ENCODE measurements at places on chromosomes 12 and 14. TPM values are rescaled to one million over a fixed set of nuclear protein-coding genes. Genes with fewer than 3 reads are reported as not detected.

HEATR5A gene
- 10.0 TPM for total RNA-seq

PKP2 gene
- 28.0 TPM for total RNA-seq

CBLN3 gene
- 2.4 TPM for total RNA-seq

- DNase-seq, result no peak
Measured at GRCh38 chr12:21451529-21451928, 14.1 kb downstream of the PYROXD1 start.

- DNase-seq, result no peak
Measured at GRCh38 chr14:105356927-105357326, 41.4 kb upstream of the TEX22 start.

- no peak for DNase-seq
Measured at GRCh38 chr12:122063694-122064024, 14.9 kb upstream of the MLXIP start.

GRCh38 chr12:119679490-119679889 lies 11.6 kb downstream of the PRKAB1 start:
- no peak for DNase-seq

DNA sequence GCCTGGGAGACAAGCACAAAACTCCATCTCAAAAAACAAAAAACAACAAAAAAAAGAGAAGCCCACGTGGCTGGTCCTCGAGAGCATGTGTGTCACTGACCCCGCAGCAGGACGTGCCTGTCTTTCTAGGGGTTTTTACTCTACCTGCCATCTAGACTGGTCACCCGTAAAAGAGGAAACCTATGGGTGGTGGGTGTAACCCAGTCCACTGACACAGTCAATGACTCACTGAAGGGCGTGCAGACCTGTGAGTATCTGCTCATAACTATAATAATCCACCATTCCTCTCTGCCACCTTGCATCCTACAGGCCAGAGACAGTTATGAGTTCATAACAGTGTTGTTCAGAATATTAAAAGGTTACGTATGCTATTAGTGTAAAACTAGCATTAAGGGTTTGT lies 4.6 kb downstream of the GOLGA3 start:
- DNase-seq, result no peak

COX6A1 gene
- total RNA-seq, result 965 TPM

- DNase-seq, result no peak
Measured at GRCh38 chr14:31510222-31510621, 22.4 kb upstream of the GPR33 start.

TBK1 gene
- total RNA-seq, result 33.6 TPM

- no peak for DNase-seq
Measured at GRCh38 chr12:15532364-15532977, 210.2 kb downstream of the PTPRO start.

DNA sequence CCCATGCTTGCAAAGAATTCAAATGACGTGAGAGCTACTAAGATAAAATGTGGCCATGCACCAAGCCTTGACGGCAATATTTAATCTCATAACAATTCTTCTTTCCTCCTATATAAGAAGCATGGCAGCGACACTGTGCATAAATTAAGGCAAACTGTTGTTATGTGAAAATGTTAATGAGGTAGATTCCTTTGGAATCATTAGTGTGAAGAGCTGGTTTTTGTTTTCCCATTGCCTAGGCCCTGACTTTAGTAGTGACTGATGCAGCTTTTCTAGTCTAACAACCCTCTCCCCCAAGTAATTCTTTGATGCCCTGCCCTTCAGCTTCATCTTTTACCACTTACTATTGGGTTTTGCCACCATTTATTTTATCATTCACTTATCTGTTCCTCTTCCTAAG lies 10.6 kb upstream of the PSEN1 start:
- DNase-seq, result no peak

AMN gene
- total RNA-seq, result 0.91 TPM

DNA sequence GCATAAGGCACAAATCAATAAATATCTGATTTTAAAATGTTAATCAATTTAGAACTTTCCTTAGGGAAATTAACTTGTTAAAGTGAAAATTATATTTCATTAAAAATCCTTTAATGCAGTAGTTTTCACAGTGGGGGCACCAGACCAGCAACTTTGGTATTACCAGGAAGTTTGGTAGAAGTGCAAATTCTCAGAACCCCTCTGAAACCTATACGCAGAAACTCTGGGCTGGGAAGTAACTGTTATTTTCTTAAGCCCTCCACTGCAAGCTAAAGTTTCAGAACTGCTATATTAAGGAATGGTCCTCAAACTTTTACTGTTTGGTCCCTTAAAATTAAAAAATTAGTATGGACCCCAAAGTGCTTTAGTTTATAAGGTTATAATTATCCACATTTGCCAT lies 35.7 kb downstream of the GNPTAB start:
- DNase-seq, result no peak

- DNase-seq, result no peak
Measured at GRCh38 chr12:77003246-77003645, 62.1 kb downstream of the E2F7 start.
